Stimulated activated CD8-positive, alpha-beta memory T cell treated with anti-CD3 and anti-CD28 coated beads, Interleukin-4, amount 100 ng/mL, for 4 hours (primary cell): ENCODE measurements at places on chromosomes 7 and 10.
A peak's percentile ranks its signal among the peaks of the same experiment; 100 is the strongest.

DNA sequence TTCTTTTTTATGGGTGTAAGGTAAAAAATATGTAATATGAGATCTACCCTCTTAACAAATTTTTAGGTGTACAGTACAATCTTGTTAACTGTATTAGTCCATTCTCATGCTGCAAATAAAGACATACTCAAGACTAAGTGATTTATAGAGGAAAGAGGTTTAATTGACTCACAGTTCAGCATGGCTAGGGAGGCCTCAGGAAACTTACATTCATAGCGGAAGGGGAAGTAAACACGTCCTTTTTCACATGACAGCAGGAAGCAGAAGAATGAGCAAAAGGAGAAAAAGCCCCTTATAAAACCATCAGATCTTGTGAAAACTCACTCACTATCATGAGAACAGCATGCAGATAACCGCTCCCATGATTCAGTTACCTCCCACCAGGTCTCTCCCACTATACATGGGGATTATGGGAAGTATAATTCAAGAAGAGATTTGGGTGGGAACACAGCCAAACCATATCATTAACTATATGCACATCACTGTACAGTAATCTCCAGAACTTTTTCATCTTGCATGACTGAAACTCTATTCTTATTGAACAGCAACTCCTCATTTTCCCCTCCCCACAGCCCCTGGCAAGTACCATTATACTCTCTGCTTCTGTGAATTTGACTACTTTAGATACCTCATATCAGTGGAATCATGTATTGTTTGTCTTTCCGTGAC is 127.4 kb downstream of the WNT2 start:
- DNase-seq, result no peak

DNA sequence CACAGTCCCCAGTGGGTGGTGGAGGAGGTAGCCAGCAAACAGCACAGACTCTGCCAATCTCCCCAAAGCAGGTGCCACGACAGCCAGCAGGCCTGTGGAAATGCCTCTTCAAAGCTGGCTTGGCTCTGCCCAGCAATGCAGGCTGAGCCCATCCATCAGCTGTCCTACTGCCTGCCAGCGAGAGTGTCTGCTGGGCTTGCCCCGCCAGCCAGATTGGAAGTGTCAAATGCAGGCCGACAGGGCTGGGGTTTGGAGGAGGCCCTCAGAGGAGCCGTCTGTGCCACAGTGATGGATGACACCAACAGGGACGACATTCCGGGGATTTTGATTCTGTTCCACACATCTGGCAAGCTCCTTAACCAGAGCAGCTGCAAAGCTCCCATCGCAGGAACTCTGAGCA is 16.7 kb downstream of the HABP2 start:
- no peak for DNase-seq

- DNase-seq, result no peak
Measured at GRCh38 chr7:72493850-72494661, 81.9 kb upstream of the CALN1 start.

- no peak for DNase-seq
Measured at GRCh38 chr7:16027396-16027795, 340.9 kb upstream of the MEOX2 start.

DNA sequence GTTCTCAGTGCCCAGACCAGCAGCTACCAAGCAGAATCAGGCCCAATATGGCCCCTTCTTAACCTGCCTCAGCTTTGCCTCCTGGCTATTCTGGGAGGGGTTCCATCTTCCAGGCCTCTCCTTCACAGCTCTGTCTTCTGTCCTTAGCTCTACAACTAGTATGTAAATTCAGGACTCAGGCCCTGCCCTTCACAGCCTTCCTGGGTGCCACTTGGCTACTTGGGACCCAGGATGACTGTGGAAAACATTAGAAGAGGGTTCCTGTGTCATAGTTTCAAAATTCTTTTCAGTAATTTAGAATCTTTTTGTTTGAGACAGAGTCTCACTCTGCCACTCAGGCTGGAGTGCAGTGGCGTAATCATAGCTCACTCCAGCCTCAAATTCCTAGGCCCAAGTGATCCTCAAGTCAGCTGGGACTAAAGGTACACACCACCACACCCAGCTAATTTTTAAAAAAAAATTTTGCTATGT is 33.2 kb upstream of the PAPSS2 start:
- DNase-seq, result no peak

GRCh38 chr10:35127289-35127891 is 744 bp downstream of the CREM start:
- peak; percentile 30 for DNase-seq

DNA sequence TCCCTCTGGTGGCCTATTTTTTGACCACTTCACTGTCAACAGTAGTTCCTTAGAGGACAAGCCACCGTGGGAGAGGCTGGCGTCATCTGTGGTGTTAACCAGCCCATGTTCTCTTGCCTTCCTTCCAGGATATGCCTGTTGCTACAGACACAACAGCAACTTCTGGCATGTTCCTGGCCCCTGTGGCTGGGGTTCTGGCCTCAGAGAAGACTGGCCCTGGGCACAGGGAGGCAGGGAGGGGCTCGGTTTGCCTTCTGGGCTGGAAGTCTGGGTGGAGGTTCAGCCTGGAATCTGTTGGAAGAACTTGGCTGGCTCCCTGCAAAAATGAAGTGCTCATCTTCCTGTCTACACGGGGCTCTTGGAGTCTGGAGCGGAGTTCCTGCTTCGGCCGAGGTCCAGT is 25.7 kb downstream of the GOLGA7B start:
- DNase-seq, result no peak
